ENCODE measurements at places on chromosomes 2 and 18.

GRCh38 chr18:64720781-64721464 is 572.0 kb upstream of the LINC00305 start:
- DNase-seq = no peak

DNA sequence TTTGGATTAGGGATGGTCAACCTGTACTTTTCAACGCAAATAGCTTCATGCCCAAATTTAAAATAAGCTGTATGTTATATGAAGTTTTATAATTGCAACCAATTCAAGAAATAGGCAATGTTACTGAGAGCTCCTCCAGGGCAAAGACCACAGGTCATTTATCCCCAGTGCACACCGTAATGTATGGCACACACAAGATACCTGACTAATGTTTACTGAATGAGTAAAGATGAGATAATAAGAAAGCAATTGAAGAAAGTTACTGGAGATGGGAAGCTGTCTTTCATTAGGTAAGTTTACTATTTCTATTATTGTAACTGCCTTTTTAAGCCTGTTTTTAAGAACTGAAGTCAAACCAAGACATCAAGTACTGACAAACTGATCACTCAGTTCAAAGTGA is 184.5 kb upstream of the VRK2 start:
- no peak for DNase-seq

DNA sequence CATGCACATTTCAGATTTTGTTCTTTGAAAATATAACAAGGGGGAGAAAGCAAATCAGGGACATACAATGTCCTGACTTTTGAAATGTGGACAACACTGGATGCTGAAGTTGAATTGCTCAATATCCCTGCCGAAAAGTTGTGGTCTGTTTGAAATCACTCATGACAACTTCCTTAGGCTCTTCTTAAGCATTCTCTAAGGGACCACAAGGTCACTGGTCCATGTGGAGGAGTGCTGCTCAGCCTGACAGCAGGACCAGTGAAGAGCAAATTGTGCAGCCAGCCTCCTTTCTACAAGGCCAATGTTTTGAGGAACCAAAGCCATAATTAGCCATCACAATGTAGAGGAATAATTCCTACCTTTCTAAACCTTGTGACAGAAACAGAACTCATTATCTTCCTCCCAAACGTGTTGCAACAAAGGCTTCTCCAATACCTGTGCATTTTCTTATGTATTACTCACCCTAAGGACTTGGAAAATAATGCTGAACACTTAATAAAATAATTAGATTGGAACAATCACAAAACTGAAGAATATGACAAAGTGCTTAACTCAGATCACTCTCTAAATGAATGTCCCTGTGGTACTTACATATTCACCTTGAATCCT is 1477.6 kb upstream of the NXPH2 start:
- DNase-seq = no peak

GRCh38 chr18:43620936-43621335 is 343.6 kb upstream of the SYT4 start:
- no peak for DNase-seq

DNA sequence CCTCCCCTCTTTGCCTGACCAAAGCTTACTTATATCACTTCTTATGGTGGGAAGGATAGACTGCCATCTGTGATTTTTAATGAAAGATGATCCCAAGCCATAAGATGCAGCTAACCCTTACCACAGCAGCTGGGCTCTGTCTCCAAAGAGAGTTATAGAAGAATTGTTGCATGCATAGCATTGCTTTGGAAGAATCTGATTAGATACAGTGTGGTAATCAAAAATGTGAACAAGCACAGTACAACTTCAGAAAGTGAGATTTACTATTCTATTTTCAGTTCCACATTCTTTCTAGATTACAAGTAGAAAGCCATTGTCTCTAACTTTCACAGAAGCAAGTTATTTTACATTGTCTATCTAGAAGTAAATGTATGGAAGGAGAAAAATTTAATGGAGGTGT is 129.0 kb upstream of the ACVR2A start:
- DNase-seq = no peak

DNA sequence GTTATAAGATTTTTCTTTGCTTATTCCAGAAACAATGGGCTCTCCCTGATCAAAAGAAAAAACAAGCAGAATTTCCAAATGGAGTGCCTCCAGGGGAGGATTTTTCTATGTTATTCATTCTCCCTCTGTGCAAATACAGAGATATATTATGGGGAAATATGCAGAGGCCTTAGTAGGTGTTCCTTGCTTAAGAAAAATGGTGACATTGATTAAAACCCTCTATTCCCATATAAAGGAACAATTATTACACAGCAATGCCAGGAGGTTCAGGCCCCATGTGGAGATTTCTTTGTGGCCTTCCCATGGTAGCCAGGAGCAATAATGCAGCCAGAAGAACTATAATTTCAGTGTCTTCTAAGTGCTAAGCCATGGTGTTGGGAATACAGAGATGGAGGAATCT is 255.9 kb upstream of the CXCR4 start:
- no peak for DNase-seq

GRCh38 chr2:159600752-159601151 is 15.6 kb downstream of the BAZ2B start:
- no peak for DNase-seq

GRCh38 chr2:118292991-118293390 is 204.7 kb downstream of the INSIG2 start:
- no peak for DNase-seq

DNA sequence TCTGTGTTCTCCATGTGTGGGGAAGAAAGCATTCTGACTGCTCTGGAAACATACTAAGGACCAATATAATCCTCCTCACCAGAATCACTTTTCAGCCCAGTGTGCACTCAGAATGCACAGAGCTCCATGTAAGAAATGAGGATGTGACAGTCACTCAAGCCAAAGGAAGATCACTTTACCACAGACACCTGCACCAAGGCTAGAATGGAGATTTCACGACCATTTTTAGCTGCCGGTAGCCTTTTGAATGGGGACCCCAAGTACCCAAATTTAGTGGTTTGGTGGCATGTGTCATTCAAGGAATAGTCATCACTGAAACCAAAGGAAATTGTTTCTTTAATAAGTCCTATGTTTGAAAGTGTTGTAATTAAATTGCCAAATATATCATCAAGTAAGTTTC is 613.2 kb upstream of the ACVR2A start:
- no peak for DNase-seq

Data from amniotic stem cell (primary cell).